Stimulated activated CD4-positive, alpha-beta T cell treated with anti-CD3 and anti-CD28 coated beads, Interleukin-1b, Interleukin-23, amount 100 ng/mL, for 1 hour (primary cell): ENCODE measurements at places on chromosomes 5 and 9.

DNA sequence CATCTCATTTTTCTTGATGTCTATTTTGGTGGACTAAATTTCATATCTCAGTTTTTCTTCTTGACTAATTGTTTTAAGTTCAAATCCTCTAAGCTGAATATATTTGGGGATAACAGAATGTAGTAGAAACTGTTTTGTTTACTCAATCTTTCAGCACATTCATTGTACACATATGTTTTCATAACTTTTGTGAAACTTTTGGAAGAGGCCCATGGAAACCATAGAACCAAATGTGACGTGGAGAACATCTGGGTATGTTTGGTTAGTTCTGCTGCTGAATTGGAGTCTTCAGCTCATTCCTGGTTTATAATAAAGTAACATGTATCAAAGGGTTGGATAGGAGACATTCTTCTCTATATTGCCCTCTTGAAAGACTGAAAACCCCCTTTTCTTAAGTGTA, 88.4 kb downstream of the CCDC171 start:
- no peak for DNase-seq

GRCh38 chr5:24635209-24635608, 9.6 kb downstream of the CDH10 start:
- DNase-seq: no peak

DNA sequence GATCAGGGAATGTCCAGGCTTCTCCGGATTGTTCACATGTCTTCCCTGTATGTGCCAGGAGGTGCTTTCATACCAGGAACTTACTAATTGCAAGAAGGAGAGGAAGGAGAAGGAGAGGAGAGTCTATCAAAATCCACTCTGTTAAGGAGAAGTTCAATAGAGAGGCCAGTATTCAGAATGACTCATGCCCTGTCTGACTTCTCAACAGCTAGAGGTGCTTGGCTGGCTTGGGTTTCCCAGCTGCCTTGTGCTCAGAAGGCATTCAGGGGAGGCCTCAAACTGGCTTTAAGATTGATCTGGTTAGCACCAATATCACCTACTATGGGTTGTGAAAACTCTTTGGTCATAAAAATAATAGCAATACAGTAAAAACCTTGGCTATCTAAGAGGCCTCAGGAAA, 167.9 kb upstream of the GLRA1 start:
- DNase-seq: no peak

GRCh38 chr5:148849461-148849860, 23.1 kb downstream of the ADRB2 start:
- DNase-seq: no peak

- no peak for DNase-seq
These were observed 83.3 kb upstream of the LHFPL2 start for GRCh38 chr5:78731884-78732283.

DNA sequence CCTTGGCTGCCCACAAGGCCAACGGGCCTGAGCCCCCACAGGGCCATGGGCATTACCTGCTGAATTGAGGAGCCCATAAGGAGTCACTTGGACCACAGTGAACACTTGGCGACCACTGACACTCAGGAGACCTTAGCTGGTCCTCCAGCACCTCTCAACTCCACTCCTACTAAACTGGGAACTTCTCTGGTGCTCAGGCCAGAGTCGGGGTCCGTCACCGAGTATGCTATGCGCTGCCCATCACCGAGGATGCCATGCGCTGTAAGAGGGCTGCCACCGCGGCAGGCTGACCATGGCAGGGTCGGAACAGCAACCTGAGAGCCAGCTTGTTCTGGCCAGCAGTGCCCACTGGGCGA, 600 bp upstream of the SQSTM1 start:
- DNase-seq: no peak

DNA sequence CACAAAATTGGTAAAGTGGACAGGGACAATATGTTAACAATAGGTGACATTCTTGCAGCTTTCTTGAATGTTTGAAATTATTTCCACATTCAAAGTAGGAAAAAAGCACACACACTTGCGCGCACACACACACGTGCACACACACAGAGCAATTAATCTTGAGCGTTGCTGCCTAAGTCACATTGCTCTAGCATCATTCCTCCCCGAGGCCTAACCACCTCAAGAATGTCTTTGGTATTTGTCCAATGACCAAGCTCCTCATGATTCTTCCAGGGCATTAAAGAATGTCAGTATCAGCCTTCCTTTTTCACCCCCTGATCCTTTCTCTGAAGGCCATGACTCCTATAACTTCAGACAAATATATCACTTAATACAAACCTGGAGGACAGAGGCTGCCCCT, 198.1 kb downstream of the NPR3 start:
- DNase-seq: no peak

DNA sequence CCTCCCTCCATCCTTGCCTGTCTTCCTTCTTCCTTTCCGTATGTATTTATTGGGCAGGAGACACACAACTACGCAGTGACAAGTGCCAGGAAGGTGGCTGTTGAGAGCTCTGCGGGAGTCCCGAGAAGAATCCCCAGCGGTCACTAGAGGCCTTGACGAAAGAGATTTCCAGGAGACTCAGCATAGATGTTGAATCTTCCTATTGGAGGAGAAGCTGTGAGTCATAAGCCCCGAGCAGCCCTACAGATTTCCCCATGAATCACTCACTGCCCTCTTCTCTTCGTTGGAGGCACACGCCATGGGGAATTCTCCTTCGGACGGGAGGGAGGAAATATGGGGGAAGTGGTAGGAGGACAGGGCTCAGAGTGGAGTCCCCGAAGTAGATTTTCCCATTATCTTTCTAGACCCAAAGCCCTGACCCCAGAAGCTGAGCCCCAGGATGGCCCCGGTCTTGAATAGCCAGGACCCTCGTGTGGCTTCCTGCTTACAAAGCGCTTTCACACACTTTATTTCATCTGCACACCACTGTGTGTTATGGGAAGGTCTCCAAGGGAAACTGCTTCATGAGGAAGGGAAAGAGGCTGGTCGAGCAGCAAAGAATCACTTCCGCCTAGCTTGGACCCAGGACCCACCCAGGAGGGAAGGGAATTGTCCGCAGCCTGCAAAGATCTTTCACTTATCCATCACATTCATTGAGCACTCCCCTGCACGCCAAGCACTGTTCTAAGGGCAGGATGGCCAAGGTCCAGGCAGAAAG, 12.7 kb downstream of the DUSP1 start:
- no peak for DNase-seq

GRCh38 chr9:3962971-3963642, 336.8 kb downstream of the GLIS3 start:
- no peak for DNase-seq

GRCh38 chr9:72412483-72413040, 47.6 kb upstream of the ZFAND5 start:
- DNase-seq: no peak

DNA sequence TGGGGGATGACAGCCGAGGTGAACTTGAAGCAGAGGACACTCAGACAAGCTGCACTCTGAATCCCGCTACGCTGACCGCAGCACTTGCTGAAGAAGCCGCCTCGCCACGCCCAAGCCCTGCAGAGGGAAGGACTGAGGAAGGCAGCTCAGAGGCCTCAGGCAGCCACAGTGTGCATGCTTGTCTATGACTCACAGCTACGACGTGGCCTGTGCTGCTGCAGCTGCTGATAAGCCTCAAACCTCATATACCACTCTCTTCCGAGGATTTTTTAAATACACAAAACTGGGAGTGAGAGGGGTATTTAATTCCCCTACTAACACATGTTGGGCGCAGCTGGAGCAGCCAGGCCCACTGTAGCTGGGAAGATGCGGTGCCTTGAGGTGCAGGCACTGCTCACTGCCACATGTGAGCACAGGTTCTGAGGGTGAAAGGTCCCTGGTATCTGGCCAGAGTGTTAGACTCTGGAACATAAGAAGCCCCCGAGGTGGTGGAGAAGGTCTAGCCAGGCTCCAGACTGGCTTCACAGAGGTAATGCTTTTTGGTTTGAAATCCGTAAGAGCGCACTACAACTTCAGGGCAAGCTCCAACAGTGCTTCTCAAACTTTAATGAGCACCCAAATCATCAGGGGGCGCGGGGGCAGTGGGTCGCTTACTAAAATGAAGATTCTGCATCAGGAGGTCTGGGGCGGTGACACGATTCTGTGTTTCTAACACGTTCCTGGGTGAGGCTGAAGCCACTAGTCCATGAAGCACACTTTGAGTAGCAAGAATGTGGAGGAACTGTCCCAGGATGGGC, 196.8 kb downstream of the AUH start:
- DNase-seq: no peak

DNA sequence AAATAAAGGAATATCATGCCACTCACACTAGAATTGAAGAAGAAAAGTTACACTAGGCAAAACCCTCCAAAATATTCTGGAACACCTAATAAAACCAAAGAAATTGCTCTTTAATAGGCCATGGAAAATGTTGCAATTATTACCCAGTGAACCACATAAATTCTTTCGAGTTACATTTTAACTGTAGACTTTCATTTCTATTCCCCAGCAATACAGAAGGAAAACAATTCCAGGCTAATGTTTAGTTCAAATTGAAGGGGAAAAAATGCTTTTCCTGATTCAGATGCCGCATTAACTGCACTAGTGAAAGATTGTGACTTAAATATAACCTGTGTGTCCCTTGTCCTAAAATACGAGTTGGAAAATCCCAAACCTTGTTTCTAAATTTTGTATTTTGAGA, 439.3 kb upstream of the ADAMTS16 start:
- no peak for DNase-seq

DNA sequence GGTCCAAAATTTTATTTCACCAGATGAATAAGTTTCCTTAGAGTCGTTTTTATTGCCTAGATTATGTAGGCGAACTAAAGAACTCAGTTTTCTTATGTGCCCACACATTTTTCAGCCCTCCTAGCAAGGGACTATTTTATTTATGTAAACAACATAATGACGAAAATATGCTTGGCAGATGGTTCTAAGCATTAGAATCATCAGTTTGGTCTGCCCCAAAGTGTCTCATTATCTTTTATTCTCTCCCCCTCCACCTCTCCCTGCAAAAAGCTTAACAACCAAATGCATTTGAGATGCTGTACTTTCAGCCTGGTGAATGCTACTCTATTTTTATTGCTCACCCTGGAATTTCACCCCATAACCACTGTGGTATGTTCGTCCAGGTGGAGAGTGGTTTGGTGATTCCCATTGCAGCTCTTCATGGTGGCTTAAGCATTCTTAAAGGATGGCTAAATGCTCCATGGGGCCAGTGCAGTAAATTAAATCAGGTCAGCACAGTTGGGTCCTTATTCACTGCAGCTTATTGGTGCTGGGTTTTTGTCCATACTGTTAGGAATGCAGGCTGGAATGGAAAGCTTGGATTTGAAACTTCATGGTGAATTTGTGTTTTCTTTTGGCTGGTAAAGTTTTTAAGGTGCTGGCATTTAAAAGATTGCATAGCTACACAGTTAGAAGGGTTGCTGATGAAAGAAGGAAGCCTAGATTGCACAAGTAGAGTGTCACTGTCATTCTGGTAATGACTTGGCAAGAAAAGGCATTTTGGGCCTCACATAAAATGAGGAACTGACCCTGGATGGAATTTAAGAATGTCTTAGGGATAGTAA, 39.2 kb downstream of the TLE4 start:
- no peak for DNase-seq

DNA sequence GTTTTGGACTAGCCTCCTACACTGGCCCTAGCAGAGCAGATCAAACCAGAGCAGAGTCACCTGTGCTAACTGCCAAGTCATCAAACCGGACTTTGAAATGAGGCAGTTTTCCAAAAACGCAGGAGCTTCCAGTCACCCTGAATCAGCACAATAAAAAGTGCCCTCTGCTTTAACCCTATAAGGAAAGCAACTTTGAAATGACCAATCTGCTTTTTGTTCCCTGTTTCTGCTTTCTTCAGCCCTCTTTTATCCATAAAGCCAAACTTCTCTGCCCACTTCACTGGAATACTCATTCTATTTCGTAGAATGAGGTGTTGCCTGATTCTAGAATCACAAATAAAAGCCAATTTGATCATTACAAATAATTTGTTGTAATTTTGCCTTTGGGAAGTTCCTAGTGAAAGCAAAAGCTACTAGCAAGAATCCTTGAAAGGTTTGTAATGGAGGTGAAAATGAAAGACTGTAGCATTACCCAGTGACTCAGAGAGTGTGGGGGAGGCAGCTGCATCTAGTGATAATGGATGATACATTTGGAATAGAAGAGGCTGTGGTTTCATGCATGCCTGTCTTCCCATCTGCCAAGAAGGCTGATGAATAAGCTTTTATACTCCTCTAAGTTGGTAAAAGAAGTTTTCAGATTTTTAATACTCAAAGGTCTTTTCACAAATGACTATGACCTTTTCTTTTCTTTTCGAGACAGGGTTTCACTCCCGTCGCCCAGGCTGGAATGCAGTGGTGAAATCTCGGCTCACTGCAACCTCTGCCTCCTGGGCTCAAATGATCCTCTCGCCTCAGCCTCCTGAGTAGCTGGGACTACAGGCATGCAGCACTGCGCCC, 14.9 kb downstream of the SPAAR start:
- DNase-seq: no peak

GRCh38 chr9:77952635-77953328, 78.8 kb downstream of the GNAQ start:
- DNase-seq: no peak

- no peak for DNase-seq
These were observed 37.3 kb downstream of the COL5A1 start for GRCh38 chr9:134678666-134679443.

- DNase-seq: no peak
These were observed 68.9 kb downstream of the PHF2 start for GRCh38 chr9:93645149-93645889.

GRCh38 chr5:18959535-18959934, 1028.5 kb downstream of the CDH18 start:
- no peak for DNase-seq

DNA sequence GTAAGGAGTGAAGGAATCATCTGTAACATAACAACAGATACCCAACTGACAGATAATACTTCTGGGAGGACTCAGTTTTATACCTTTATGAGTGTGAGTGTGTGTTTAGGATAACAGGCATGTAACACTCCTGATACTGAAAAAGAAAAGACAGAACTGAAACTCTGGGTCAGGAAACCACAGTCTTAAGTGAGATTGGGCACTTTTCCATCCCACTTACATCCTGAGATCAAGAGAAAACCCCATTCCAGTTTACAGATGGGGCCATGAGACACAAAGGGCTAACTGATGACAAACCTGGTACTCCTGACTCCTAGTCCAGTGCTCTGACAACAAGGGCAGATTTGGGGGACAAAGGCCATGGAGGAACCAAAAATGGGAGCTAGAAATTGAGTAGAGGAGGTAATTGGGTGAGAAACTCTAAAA, 18.0 kb downstream of the IL5 start:
- DNase-seq: no peak

- DNase-seq: no peak
These were observed 24.3 kb upstream of the UBAP2 start for GRCh38 chr9:34072868-34073590.

GRCh38 chr9:113125386-113126035, 25.3 kb upstream of the SLC31A2 start:
- DNase-seq: no peak

- DNase-seq: no peak
These were observed 17.0 kb downstream of the CDK5RAP2 start for GRCh38 chr9:120562861-120563443.

GRCh38 chr9:4116071-4116581, 183.7 kb downstream of the GLIS3 start:
- no peak for DNase-seq

DNA sequence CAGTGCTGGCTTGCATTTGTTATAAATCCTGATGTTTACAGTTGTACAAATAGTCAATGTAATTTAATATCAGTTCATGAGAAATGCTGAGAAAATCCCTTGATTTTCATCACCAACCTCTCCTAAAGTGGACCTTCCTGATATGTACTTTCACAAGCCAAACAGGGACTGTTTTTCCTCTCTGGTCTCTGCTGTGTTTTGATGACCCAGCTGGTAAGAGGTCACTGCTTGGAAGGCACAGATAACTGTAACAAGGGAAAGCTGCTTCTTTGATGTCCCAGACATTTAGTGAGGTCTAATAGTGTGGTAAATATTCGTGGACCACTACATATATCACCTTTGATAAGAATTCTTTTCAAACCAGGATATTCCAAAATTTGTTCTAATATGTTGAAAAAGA, 68.7 kb upstream of the HAPLN1 start:
- DNase-seq: no peak
